ENCODE measurements at places on chromosomes 12 and 14. TPM values are rescaled to one million over a fixed set of nuclear protein-coding genes. Genes with fewer than 3 reads are reported as not detected.
A peak's percentile ranks its signal among the peaks of the same experiment; 100 is the strongest.

Gene SMCO2
- total RNA-seq: not detected

Gene EP400
- total RNA-seq: 47.9 TPM

Gene TRPV4
- not detected for total RNA-seq

Gene SLC35E3
- total RNA-seq: 5.1 TPM

Gene ADAMTS20
- not detected for total RNA-seq

Gene AMDHD1
- 2.0 TPM for total RNA-seq

Gene NRL
- total RNA-seq: 1.6 TPM

Gene DLK1
- not detected for total RNA-seq

Gene BDKRB1
- not detected for total RNA-seq

Gene SERPINA4
- total RNA-seq: not detected

DNA sequence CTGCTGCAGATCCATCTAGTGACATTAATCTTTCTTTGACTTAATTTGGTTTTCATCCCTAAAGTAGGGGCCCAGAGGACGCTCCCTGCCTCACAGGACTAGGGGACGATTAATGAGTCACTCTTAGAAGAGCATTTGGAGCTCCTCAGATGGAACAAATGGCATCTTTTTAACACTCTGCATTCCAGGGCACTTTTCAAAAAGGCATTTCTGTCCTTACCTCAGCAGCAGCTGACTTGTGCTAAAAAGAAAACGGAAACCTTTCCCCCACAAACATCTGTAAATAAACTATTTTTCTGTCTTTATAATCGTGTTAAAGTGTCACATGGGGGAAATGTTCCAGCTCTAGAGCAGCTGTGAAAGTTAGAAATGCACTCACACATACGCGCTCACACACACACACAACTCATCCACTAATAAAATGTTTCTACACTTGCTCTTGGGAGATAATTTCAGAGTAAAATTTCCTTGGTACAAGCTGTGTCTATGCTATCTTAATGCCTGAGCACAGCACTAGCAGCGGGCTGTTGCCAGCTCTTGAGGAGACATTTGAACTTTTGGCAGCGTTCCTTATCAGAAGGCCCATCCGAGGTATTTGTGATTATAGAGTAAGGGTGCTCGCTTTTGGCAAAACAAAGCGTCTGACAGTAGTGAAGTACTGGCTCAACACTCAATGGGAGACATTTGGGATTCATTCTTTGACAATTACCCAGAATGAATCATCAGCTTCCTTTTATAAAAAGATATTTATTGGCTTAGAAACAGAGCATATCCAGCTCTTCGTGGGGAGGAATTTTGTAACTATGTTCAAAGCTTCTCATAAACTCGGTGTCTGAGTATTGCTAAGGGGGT lies 141.3 kb downstream of the PLXNC1 start:
- H3K27ac ChIP-seq: no peak overlapping the region
- H3K27me3 ChIP-seq: no peaks in the 10 kb centered on the region
- no peaks in the 10 kb centered on the region for H3K4me1 ChIP-seq
- no peak overlapping the region for H3K4me3 ChIP-seq

DNA sequence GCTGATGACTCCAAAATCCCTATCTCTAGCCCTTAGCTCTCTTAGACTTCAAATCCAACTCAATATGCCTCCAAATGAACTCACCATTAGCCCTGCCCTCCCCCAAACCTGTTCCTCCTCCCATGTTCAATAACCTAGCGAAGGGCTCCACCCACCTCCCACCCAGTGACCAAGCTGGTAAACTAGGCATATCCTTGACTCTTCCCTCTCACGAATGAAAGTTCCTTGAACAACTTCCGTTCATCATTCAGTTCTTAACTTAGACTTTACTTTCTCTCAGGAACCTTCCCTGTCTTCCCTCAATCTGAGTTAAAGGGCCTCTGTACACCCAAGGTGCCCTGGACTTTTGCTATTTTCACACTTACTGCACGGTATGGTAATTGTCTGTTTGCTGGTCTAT lies 1.9 kb upstream of the KLHDC1 start:
- peaks cover 29% of the 10 kb centered on the region for H3K4me1 ChIP-seq
- DNase-seq: no peak
- no peaks in the 10 kb centered on the region for H3K27me3 ChIP-seq
- H3K27ac ChIP-seq: no peak overlapping the region
- H3K36me3 ChIP-seq: no peaks in the 10 kb centered on the region
- no peak overlapping the region for H3K4me3 ChIP-seq

- H3K27ac ChIP-seq: no peak overlapping the region
- no peaks in the 10 kb centered on the region for H3K27me3 ChIP-seq
- H3K36me3 ChIP-seq: no peaks in the 10 kb centered on the region
These were observed 114.0 kb upstream of the TMPO start for GRCh38 chr12:98401427-98401826.

GRCh38 chr12:46788072-46788887 lies 37.5 kb downstream of the SLC38A4 start:
- no peaks in the 10 kb centered on the region for H3K4me1 ChIP-seq
- no peaks in the 10 kb centered on the region for H3K27me3 ChIP-seq
- no peak for DNase-seq
- H3K36me3 ChIP-seq: no peaks in the 10 kb centered on the region
- no peak overlapping the region for H3K27ac ChIP-seq

GRCh38 chr12:21613931-21614330 lies 9.3 kb upstream of the GYS2 start:
- H3K27me3 ChIP-seq: no peaks in the 10 kb centered on the region
- H3K4me1 ChIP-seq: peaks cover 49% of the 10 kb centered on the region
- no peak for DNase-seq
- no peaks in the 10 kb centered on the region for H3K36me3 ChIP-seq
- H3K4me3 ChIP-seq: peak overlapping the region; percentile 2
- H3K27ac ChIP-seq: no peak overlapping the region

- H3K4me3 ChIP-seq: no peak overlapping the region
- no peak for DNase-seq
- no peaks in the 10 kb centered on the region for H3K27me3 ChIP-seq
- no peaks in the 10 kb centered on the region for H3K36me3 ChIP-seq
- H3K4me1 ChIP-seq: no peaks in the 10 kb centered on the region
- H3K27ac ChIP-seq: no peak overlapping the region
These were observed 276.2 kb upstream of the ATP2B1 start for GRCh38 chr12:89984846-89985245.

- peaks cover 23% of the 10 kb centered on the region for H3K4me1 ChIP-seq
- no peak overlapping the region for H3K4me3 ChIP-seq
- H3K36me3 ChIP-seq: no peaks in the 10 kb centered on the region
These were observed 7.7 kb upstream of the PPTC7 start for GRCh38 chr12:110590806-110591326.

GRCh38 chr12:100254876-100255275 lies 12.0 kb downstream of the DEPDC4 start:
- H3K4me1 ChIP-seq: no peaks in the 10 kb centered on the region
- no peaks in the 10 kb centered on the region for H3K27me3 ChIP-seq
- H3K4me3 ChIP-seq: no peak overlapping the region
- no peaks in the 10 kb centered on the region for H3K36me3 ChIP-seq
- H3K27ac ChIP-seq: no peak overlapping the region
- no peak for DNase-seq

GRCh38 chr12:15485466-15485865 lies 163.2 kb downstream of the PTPRO start:
- no peaks in the 10 kb centered on the region for H3K4me1 ChIP-seq
- DNase-seq: no peak
- H3K36me3 ChIP-seq: no peaks in the 10 kb centered on the region
- H3K27me3 ChIP-seq: no peaks in the 10 kb centered on the region
- no peak overlapping the region for H3K27ac ChIP-seq
- H3K4me3 ChIP-seq: no peak overlapping the region
